GM20000 (cell line): ENCODE measurements at places on chromosomes 2 and 18.

DNA sequence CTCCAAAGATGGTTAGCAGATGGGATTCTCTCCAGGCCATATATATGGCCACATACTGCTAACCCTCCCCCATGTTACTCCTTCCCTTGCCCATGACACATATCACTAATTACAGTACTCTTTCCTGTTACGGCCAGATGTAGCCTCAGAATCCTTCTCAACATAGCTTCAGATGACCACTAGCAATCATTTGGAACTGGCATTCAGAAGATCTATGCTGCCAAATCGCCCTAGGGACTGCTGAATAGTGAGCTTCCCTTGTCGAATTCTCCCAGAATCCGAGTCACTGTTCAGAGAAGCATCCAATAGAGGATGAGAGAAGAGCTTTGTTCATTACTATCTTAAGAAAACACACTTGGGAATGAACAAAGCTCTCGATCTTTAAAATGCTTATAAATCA is 121.2 kb upstream of the TANK start:
- no peak for DNase-seq

DNA sequence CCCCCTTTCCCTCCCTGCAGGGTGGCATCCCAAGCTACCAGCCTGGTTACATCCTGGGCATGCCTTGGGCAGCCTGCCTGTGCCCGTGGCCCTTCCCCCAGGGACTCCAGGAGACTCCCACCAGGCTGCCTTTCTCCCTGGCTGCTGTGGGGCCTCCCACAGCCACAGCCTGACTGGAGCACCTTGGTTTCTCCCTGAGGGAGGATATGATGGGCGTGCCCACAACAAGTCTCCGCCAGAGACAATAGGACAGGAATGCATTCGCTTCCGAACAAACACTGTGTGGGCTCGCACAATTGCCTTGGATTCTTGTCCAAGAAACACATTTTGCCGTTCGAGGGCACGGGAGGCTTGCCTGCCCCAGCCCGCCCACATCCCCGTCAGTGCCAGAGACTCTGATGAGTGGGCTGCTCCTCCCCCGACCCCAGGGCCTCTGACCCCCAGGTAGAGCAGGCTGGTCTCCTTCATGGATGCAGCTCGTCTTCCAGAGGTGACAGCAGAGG is 102.1 kb downstream of the SMAD7 start:
- no peak for DNase-seq

DNA sequence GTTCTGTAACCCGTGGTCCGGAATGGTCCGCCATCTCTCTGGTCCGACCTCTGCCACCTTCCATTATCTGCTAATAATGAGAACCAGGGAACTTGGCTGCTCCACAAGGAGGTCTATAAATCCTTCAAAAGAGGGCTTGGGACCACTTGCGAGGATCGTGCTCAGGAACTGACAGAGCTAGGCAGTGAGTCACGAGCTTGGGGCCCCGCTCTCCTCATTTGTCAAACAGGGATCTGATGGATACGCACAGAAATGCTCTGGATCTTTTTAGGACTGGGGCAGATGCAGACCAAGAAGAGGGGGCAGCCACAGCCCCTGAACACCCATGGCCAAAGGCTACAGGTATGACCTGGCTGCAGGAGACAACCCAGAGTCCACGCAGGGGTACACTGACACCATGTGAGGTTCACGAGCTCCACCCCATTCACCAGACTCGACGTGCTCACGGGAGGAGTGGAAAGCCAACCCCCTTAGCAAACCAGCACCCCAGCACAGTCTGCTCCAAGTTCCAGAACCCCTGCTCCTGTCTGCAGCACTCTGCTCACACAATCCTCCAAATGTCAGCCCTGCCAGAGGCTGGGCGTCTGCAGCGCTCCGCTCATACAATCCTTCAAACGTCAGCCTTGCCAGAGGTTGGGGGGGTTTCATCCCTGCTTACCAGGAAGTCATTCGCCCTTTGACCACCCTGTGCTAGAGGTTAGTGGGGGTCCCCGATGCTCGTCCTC is 45.8 kb downstream of the ANO7 start:
- no peak for DNase-seq

- DNase-seq: no peak
These were observed 150.8 kb downstream of the CCDC85A start for GRCh38 chr2:56334622-56335021.

GRCh38 chr2:120963997-120964705 is 228.5 kb downstream of the GLI2 start:
- no peak for DNase-seq

- no peak for DNase-seq
These were observed 74.6 kb downstream of the AGAP1 start for GRCh38 chr2:235568431-235568830.
